ENCODE measurements at places on chromosomes 5 and 9.

DNA sequence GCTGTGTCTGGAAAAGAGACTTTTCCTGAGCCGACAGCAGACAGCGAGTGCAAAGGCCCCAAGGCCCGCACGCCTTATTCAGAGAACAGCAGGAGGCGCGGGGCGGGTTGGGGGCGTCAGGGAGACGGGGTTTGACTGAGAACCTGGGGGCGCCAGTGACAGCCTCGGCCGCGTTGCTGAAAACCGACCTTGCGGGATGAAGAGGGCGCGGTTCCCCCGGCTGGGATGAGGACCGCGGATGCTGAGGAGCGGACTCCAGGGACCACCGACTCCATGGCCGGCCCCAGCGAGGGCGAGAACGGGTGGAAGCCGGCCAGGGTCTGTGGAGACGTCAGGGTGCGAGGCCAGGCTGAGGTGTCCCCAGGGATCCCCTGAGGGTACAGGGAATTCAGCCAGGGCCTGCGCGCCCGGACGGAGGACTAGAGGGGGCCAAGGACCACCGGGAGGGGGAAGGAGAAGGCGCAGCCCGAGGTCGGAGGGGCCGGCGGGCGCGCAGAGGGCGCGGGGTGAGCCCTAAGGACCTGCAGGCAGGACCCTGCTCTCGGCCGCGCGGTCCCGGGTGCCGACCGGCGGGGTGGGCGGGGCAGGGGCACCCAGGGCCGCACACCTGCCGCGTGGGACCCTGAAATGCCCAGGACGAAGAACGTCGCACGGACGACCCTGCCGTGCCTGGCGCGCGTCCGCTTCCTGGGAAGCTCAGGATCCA, 837 bp upstream of the AHRR start:
- no peak for DNase-seq

GRCh38 chr9:84708400-84708799, 38.9 kb downstream of the NTRK2 start:
- DNase-seq: no peak

GRCh38 chr5:134091626-134092121, 22.8 kb upstream of the TCF7 start:
- DNase-seq: no peak

DNA sequence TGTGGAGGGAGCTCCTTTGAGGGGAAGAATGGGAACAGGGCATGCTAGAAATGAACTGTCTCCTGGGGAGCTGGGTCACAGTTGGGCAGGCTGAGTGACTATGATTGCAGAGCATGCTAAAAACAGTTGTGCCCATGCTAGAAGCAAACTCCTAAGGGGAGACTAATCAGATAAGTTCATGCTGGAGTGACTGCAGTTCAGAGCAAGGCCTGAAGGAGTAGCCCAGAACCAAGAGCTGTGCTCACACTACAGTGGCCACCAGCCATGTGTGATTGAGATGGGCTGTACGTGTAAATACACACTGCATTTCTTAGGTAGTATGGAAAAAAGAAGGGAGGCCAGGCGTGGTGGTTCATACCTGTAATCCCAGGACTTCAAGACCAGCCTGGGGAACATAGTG, 10.3 kb upstream of the AK1 start:
- DNase-seq: peak; percentile 24

DNA sequence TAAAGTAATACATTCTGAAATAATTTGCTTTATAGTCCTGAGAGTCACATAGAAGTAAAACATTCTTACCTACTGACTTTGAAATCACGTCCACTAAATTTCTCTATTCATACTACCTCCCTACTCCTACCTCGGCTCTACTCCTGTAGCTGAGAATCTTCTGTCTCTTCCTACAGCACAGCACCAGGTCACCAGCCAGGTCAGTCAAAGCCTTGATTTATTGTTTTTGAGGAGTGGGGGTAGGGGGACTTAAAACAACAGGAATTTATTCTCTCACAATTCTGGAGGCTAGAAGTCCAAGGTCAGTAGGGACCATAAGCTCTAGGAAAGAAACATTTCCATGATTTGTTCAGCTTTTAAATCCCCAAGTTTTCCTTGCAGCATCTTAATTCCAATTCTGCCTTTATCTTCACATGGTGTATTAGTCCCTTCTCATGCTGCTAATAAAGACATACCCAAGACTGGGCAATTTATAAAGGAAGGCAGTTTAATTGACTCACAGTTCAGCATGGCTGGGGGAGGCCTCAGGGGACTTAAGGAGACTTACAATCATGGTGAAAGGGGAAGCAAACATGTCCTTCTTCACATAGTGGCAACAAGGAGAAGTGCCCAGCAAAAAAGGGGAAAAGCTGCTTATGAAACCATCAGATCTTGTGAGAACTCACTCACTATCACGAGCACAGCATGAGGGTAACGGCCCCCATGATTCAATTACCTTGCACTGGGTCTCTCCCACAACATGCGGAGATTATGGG, 49.6 kb upstream of the CCNG1 start:
- no peak for DNase-seq

GRCh38 chr5:20972419-20972925, 984.5 kb upstream of the CDH18 start:
- DNase-seq: peak; percentile 55

- DNase-seq: no peak
Measured at GRCh38 chr9:81490605-81491331, 198.6 kb downstream of the TLE1 start.

DNA sequence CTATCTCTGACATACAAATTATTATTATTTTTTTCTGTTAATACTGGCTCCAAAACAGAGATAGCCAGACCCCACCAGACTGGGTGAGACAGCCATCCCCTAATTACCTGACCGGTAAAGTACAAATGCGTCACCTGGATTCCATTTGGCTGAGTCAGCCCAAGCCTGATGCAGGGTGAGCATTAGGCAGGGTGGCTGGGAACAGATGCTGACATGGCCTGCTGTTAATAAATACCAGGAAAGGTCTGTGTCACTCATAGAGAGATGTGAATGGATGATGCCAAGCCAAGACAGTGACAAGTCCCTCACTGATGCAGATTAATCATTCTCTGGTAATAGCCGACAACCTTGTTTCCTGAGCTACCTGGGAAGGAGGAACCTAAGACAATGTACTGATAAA, 183.5 kb downstream of the TRIM32 start:
- DNase-seq: no peak

GRCh38 chr5:38257308-38258041, 884 bp upstream of the EGFLAM start:
- no peak for DNase-seq

- DNase-seq: no peak
Measured at GRCh38 chr5:151174612-151175101, 17.1 kb upstream of the ANXA6 start.

DNA sequence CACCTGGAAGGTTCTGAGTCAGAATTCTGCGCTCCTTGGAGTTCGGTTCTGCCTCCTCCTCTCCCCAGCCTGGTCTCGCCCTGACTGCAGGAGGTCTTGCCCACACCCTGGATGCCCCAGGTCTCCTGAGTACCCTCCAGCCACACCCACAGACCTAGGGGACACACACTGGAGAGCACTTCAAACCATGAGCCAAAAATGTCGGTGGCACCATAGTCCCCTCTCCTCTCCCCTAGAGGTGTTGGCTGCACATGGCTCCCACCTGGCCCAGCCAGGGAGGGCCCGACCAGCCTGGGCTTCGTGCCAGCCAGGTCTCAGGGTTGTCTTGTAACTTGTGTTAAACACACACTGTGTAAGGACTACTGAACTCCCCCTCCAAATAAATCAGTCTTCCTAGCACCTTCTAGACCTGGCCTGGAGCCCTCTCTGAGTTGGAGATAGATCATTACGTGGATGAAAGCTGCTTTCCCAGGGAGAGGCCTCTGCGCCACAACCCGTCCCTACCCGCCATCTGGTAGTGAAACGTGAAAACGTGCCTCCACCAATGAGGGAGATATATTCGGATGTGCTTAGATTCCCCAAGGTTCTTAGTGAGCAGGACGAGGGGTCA, 49.9 kb upstream of the CTSL start:
- DNase-seq: no peak

DNA sequence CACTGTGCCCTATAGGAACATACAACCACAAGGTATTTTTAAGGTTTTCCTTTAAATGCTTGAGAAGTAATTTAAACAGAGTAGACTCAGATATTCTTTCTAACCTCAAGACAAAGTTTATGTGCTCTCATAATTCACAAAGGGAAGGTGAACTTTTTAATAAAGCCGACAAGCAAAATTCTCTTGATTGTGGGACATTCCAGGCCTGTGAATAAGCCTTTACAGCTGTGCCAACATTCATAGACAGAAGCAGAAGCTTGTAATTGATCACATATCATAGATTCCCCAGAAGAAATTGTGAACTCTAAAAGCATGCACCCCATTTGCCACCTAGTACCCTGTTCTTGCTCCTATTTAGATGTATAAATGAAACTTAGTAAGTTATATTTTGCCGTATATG, 1107.8 kb upstream of the SEMA6A start:
- DNase-seq: no peak

Data from Kasumi-1 (cell line).